SK-MEL-5 (cell line): ENCODE measurements at places on chromosomes 2 and 18.
A peak's percentile ranks its signal among the peaks of the same experiment; 100 is the strongest.

GRCh38 chr2:157438863-157439823 is 4.7 kb downstream of the CYTIP start:
- DNase-seq, result no peak

DNA sequence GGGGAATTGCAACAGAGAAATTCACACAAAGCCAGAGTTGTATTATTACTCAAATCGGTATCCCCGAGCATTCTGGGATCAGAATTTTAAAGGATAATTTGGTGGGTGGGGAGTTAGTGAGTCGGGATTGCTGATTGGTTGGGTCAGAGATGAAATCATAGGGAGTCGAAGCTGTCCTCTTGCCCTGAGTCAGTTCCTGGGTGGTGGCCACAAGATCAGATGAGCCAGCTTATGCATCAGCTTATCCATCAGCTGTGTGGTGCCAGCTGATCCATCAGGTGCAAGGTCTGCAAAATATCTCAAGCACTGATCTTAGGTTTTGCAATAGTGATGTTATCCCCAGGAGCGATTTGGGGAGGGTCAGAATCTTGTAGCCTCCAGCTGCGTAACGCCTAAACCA is 34.3 kb upstream of the ITM2C start:
- no peak for DNase-seq

DNA sequence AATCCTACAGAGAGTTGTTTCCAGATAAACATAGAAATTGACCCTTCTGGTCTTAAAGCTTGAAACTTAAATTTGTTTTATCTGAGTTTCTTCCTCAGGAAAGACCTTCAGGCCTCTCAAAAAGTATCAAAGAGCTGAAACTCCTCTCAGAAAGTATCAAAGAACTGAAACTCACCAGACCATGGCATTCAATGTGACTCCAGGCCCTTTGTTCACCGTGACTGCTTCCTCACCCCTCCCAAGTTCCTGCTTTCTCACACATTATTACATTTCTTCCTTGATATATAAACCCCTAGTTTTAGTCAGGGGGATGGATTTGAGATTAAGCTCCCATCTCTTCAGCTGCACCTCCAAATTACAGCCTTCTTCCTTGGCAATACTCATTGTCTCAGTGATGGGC is 6.0 kb downstream of the ANKMY1 start:
- no peak for DNase-seq

DNA sequence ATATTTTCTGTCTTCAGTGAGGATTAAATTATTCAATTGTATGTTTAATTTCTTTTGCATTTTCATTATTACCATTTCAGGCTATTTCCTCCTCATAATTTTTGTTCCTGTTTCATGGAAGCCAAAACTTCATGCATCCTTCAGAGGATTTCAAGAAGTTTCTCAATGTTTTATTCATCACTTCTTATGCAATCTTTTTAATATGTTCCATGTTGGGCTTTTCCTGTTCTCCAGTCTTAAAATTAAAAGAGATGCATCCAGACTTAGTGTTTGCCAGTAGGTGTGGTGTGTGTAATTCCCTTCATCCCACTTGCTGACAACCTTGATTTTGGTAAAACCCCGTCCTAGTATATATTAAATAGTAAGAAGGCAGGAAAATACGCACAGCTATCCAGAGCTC is 190.0 kb downstream of the EN1 start:
- no peak for DNase-seq

- no peak for DNase-seq
These were observed 57.8 kb downstream of the RMDN2 start for GRCh38 chr2:37982847-37983246.

- DNase-seq, result no peak
These were observed 210.3 kb downstream of the UBE2E3 start for GRCh38 chr2:181190711-181191110.

- DNase-seq, result no peak
These were observed 90.5 kb downstream of the PMAIP1 start for GRCh38 chr18:59990121-59990823.

DNA sequence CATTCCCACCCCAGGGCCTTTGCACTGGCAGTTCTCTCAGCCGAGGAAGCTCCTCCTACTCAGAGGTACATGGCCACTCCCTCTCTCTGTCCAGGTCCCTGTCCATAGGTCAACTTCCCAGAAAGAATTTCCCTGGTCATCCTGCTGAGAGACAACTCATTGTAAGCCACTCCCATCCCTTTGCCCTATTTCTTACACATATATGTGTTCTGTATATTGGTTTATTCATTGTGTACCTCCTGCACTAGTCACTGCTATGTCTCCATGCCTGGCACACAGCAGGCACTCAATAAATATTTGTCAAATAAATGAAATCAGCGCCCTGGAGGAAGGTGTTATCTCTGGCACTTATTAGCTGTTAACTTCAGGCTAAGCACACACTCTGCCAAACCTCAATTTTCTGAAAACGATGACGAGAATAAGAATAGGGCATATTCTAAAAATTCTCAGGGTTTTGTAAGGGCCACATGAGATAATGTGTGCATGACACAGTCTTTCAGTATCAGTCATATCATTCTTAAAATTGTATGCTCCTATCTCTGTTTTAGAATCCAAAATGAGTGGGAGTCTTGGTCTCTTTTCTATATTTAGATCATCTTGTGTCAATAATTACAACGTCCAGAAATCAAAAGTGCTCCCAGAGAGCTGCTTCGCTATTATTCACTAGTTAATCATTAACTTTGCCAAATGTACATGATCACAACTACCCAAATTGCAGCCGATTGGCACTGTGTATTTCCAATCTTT is 198.0 kb downstream of the ALK start:
- DNase-seq, result no peak

DNA sequence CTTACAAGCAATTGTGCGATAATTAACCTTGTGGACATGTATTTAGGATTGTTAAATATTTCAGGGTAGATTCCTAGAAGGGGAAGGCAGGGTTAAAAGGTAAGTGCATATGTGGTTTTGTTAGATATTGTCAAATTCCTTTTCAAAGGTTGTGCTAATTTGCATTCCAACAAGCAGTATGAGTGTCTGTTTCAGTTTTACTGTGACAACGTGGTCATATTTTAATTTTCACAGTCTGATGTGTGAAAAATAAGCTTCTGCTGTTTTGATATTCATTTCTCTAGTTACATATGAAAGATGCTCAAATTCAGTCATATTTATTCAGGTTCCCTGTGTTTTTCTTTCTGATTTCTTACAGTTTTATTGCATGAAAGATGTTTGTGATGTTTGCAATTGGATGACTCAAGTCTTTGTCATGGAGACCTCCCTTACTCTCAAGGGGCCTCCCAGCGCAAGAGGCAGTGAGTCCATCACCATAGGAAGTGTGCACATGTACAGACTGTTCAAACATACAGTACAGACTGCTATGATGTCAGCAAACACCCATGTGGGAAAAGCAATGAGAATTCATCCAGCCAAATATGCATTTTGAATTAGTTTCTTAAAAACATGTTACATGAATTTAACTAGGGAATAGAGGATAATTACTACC is 310.8 kb downstream of the GALR1 start:
- no peak for DNase-seq

DNA sequence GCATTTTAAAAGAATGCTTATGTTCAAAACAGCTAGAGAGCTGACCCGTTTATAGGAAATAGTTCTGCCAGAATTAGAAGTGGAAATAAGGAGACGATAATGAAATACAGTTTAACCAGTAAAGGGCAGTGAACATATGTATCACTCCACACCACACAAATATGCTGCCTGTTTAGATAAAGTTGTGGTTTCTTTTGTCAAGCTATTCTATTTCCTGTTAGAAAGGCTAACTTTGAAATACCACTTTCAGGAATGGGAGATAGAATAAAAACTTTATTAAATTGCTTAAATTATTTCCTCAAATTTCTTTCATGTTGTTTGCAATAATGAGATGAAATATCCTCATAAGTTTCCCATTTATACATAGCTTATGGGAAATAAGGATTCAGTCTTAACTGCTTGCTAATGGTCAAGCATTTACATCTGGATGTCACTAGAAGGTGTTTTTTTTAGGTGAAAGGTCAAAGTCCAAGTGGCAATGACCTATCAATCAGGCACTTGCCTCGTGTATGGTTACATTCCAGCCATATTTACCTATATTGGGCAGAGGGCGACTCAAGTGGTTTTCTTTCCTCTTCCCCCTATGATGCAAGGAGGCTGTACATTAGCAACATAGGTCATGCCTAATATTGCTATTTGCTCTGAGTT is 148.9 kb downstream of the ZEB2 start:
- no peak for DNase-seq

DNA sequence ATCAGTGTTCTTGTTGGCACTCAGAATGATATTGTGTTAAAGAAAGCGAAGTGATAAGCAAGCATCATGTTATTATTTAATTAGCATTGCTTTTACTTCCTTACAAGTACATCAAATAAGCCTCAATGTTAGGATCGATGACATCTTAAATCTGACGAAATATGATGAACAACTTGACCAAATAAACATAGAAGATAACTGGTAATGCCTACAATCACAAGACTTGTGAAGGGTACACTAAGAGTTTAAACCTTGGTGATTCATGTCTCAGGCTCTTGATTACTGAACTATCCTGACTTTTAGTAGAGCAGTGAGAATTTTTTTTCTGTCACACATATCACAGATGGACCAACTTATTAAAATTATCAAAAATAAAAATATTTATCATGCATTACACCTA is 500.8 kb upstream of the ZEB2 start:
- DNase-seq, result no peak

GRCh38 chr2:73255907-73256617 is 22.0 kb downstream of the CCT7 start:
- DNase-seq, result no peak

DNA sequence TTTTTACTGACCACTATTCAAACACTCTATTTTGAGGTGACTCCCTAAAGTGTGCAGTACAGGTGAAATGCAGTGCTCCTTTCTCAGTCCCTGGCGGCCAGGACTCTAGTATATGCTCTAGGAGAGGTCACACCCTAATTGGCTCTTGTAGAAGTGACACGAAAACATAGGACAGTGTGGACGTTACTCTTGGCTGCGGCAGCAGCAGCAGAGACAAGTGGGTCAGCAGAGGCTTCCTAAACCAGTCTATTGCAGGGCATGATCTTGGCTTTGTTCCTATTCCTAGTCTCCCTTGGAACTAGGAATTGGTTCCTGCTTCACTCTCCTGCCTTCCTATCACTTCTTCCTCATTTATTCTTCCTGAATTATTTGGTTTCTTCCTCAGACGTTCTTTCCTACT is 10.1 kb upstream of the ONECUT2 start:
- DNase-seq, result no peak

DNA sequence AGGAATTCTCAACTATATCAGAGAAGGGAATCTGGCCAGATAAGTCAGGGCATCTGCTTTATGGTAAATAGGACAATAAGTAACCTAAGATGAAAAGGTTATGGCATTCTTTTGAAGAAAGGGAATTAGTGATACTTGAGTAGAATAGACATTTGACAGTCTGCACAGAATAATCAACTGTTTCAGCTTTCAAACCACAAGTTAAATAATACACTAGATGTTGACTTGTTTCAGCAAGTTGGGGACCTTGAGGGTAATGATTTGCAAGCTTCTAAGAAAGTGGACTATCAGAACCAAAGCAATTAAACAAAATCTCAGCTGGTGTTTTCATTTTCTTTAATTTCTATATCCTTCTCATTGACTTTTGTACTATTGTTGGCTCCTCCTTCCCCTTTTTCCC is 54.5 kb downstream of the SLC39A10 start:
- DNase-seq, result no peak

DNA sequence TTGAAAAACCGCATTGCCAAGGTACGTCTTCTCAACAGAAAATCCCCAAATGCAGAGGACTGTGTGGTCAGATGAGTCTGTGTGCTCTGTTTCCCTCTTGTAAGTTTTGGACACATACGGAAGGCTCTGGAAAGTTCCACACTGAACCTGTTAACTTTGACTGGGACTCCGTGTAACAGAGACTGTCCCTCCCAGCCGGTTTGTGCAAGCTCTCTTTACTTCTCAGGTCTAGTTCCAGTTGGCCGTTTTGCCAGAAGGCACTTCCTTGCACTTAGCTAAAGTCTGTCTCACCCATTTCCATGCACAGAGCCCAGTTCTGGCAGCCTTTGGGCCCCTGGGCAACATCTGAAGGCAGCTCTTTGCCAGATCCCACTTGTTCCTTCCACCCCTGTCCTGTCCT is 22.0 kb downstream of the EFHD1 start:
- no peak for DNase-seq

DNA sequence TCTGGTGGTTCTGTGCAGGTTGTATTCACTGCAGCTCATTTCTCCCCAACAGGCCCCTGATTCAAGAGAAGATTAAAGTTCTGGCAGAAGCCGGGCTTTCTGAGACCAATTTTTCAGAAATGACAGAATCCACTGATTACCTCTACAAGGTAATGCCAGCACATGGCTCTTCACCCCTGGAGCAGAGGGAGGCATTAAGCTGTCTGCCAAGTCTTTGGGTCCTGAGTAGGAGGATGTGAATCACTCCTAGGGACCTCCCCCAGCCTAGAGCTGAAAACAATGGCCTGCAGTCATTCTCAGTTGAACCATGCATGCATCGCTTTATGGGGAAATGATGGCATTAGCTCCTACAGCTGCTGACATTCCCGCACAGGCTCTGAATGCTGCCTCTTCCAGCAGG is 20.5 kb upstream of the RPL37A start:
- DNase-seq, result peak; percentile 89

- no peak for DNase-seq
These were observed 38.3 kb upstream of the RALBP1 start for GRCh38 chr18:9437021-9437437.

DNA sequence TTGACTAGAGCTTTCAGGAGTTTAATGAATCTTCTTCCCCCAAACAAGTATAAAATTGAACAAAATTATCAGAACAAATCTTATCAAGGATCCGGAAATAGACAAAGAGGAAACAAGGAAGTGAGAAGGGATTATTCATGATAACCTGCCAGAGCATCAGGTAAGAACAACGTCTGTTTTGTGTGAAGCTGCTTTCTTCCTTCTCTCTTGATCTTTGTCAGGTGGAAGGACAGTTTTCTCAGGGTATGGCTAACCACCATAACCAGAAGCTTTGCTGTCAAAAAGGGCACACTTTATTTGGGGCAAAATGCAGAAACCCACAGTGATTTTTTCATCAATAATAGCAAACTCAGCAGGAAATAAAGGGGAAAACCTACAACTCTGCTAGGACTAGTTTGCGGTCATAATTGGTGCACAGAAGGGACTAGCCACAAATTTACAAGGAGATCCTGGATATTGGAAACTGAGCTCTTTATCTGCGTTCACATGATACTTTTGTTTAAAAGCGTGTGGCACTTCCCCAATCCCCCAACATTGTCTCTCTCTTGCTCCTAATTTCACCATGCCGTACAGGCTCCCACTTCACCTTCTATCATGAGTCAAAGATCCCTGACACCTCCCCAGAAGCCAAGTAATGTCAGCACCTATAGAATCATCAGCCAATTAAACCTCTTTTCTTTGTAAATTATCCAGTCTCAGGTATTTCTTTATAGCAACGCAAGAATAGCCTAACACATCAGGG is 124.2 kb downstream of the FSIP2 start:
- DNase-seq, result no peak

DNA sequence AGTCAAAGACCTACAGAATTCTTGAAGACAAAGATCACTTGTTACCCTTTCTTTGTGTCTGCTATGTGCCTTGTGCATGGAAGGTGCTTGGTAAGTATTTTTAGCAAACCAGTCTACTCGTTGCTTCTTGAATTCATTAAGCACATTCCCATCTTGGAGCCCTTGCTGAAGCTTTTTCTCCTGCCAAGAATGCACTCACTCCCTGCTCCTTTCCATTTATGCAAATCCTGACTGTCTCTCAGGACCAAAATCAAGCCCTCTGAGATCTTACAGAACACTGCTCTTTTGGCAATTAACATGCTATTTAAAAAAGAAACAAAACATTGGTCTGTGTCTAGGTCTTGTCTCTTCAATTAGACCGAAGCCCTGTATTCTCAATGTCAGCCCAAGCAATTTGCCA is 75.8 kb downstream of the CLHC1 start:
- DNase-seq, result peak; percentile 42

GRCh38 chr2:241425368-241425767 is 69.3 kb downstream of the FARP2 start:
- DNase-seq, result no peak
